ENCODE measurements at places on chromosomes 6 and 20.

DNA sequence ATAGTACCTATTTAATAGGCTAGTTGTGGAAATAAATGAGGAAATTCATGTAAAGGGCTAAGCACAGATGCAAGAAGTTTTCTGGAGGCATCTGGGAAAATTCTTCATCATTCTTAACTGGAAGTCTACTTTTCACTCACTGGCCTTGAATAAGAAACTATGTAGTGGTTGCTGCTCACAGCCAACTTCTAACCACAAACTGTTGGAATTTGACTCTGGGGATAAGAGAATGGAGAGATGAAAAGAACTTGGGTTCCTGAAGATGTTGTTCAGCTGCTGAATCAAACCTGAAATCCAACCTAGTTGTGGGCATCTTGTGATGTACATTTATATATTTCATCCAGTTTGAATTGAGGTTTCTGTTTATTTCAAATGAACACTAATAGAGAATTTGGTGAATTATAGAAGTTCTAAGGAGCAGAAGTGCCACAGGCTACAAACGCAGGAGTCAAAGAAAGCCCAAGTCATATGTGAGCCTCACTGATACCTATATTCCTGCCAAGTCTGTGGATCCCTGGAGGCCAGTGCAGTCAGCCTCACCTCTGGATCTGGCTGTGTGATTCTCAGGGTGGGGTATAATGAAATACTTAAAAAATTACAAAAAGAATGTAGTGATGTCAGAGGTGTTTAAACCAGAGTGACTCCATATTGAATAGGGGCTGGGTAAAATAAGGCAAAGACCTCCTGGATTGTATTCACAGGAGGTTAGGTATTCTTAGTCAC lies 18.7 kb upstream of the MEI4 start:
- no peak for DNase-seq

DNA sequence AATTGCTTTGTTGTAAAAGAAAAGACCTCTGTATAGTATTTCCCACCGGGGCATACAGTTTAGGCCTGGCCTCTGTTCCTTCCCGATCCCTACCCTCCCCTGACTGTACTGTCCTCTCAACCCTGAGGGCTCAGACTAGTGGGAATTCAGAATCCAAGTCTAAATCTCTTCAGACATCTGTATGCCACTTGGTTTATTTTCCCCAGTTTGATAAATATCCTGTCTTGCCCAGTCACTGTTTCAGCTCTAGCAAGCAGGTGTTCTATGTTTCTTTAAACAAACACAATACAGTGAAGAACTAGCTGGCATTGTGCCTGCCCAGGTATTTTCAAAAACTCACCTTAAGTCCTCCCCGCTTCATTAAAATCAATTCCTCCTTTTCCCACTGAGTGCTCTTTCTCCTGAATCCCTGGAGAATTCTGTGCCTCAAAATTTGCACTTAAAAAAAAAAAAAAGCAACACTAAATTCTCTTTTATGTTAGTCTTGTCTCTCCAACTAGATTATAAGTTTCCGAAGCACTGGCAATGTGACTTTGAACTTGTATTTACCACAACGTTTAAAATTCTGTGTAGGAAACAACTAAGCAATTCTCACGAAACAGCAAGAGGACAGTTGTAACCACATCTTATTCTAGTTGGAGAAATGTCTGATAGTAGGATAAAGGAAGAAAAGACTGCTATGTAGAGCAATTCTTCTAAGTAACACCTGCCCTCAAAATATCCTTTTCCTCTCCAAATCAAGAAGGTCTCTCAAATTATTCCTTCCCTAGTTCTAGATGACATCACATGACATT lies 112.0 kb upstream of the CARMIL1 start:
- no peak for DNase-seq

DNA sequence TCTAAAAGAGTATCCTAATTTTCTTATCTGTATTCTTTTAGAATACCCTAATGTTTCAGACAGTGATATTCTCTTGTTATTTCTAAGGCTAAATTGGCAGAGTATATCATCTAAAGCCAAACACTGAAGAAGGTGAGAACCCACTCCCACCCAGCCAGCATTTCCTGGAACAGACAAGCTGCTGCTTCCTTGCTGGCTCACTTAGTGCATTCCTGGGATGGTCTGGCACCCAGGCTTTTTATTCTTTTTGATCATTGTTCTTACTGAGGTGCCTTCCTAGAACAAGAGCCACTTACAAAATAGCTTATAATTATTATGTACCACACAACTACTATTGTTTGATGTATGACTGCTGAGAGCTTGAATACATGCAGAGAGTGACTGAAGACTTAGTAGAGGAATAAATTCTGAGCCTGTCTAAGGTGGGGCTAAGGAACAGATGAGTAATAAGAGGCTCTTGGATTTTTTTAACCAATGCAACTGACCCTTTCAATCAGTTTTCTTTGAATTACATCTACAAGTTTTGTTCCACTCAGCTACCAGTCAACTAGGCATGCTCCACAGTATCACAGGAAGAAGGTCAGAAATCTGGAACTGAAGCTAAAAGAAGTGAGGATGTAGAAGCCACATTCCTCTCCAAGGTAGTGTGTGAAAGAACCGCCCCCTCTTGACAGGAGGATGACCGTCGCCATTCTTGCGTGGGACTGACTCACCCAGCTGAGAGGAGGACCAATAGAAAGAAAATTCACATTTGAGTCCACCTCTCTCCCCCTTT lies 30.1 kb downstream of the PRPH2 start:
- DNase-seq: no peak

DNA sequence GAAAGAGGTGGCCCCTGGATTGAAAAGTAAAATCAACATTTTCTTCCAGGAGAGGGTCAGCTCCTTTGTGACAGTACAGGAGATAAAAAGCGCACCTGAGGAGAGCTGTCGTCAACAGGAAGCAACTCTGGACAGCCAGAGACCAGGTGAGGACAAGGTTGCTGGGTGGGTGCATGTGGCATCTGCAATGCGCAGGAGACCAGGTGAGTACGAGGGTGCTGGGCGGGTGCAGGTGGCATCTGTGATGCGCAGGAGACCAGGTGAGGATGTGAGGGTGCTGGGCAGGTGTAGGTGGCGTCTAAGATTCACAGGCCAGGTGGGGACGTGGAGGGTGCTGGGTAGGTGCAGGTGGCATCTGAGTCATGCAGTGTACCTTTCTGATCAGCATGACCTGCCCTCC lies 38.4 kb downstream of the WDR27 start:
- no peak for DNase-seq

DNA sequence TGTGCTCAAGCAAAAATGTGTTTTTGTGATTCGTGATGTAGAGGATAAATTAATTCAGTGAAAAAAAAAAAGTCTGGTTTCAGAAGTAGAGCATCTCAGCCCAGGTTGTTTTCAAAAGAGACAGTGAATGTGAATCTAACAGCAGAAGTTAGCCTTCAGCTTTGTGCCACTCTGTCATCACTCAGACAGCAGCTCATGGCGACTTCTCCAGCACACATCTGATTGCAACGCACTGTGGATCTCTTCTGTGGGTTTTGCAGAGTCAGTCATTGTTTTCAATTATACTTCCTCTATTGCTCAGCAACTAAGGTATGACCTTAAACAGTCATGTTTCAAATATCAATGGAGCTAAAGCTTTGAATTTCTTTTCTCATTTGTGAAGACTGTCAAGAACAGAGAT lies 335.5 kb upstream of the POU3F2 start:
- DNase-seq: no peak

GRCh38 chr6:119197271-119197670 lies 118.8 kb upstream of the FAM184A start:
- DNase-seq: no peak
